HepG2 (cell line): ENCODE measurements at places on chromosomes 6 and 20.

DNA sequence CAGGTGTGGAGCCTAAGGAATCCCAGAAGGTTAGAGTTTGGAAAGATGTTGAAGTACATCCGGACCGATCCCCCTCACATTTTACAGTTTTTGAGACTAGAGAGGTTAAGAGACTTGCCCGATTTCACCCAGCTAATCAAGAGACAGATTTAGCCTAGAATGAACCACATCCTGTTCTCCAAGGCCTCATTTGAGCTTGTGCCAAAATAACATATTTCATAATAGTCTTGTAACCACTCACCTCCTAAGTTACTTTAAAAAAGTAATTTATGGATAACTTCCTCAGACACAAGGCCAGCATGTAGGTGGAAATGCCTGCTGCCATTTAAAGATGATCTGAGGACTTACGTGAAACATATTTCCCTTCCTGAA, 39.8 kb upstream of the ARHGAP18 start:
- no peak for DNase-seq

DNA sequence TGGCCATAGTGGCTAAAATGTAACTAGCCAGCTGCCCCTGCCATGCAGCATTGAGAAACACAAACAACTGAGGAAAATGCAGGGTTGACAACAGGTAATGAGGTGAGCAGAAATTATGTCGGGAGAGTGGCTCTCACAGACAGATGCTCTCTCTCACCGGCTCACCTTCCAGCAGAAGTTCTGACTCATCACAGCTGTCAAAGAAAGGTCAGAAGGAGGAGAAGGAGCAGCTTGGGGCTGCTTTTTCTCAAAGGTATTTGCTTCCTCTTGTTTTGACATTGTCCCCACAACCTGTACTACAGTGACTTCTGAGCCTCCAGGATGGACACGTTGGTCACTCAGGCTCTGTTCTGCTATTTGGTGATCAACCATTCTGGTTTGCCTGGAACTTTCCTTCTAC, 190.5 kb upstream of the HEY2 start:
- DNase-seq: no peak

GRCh38 chr20:22684072-22684762, 99.8 kb upstream of the FOXA2 start:
- DNase-seq: peak; percentile 84

GRCh38 chr20:47936612-47937011, 151.3 kb upstream of the SULF2 start:
- no peak for DNase-seq
